Natural killer cell treated with Interleukin-12 subunit alpha and Interleukin-12 subunit beta and Interleukin-15 and Interleukin-18, amount 100 ng/mL, for 72 hours (primary cell): ENCODE measurements at places on chromosomes 1 and 21.

DNA sequence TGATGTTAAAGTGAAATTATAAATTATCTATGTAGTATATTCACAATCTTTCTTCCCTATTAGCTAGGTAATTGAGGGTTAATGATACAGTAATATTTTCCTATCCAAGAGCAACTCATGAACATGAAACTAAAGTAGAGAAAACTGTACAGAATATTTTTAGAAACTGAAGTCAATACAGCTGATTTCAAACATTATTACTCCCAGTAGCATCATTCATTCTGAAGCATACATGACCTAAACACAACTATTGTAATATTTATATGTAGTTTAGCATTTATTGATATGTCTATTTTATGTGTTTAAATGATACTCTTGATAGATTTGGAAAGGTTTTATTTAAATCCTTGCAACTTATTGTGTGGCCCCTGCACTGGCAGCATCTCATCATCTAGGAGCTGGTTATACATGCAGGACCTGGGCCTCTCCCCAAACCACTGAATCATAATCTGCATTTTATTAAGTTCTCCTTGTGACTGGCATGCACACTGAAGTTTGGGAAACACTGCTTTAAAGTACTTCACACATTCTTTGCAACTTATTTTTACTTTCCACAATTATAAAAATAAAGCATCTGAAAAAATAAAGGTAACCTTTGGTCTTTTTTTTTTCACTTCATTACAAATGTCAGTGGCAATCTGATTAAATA is 199.9 kb downstream of the LRRC40 start:
- no peak for DNase-seq

- no peak for DNase-seq
Measured at GRCh38 chr1:77688939-77689338, 6.5 kb upstream of the ZZZ3 start.

DNA sequence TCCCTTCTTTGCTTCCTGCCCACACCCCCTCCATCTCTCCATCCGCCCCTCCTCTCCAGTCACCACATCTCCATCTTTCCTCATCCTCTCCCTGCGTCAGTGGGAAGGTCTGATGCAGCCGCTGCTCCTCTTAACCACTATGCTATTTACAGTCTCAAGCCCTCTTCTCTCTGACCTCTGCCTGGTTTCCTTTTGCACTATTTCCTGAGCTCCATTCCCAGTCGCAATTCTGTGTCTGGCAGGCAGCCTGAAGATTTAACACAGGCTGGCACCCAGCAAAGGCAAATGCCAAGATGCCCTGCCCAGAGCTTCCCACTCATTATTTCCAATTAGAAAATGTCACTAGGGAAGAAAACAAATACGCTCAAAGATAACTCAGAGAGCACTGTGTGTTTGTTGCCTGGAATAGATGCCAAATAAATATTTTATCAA is 89.6 kb upstream of the LPGAT1 start:
- no peak for DNase-seq

GRCh38 chr1:225812488-225813213 is 2.7 kb downstream of the EPHX1 start:
- DNase-seq, result no peak

- no peak for DNase-seq
Measured at GRCh38 chr1:244010191-244010590, 40.9 kb upstream of the ZBTB18 start.

DNA sequence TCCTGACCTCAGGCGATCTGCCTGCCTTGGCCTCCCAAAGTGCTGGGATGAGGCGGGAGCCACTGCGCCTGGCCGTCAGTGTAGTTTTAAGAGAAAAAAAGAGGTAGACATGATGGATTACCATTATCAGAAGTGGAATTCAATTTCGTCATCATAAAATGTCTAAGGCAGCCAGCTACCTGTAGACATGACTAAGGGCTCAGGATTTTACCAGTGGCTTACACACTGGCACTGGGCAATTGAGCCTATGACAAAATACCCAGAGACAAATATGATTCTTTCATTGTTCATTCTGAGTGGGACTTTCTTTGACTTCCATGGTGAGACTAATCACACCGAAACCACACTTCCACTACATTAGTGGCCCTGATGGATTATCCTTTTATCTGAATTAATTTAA is 181.5 kb downstream of the GABPA start:
- DNase-seq, result no peak

GRCh38 chr1:20616847-20617487 is 16.3 kb upstream of the PINK1 start:
- DNase-seq, result no peak

GRCh38 chr1:30183895-30184294 is 539.5 kb downstream of the MATN1 start:
- DNase-seq, result no peak

- DNase-seq, result no peak
Measured at GRCh38 chr1:156260896-156261295, 13.0 kb upstream of the PAQR6 start.

DNA sequence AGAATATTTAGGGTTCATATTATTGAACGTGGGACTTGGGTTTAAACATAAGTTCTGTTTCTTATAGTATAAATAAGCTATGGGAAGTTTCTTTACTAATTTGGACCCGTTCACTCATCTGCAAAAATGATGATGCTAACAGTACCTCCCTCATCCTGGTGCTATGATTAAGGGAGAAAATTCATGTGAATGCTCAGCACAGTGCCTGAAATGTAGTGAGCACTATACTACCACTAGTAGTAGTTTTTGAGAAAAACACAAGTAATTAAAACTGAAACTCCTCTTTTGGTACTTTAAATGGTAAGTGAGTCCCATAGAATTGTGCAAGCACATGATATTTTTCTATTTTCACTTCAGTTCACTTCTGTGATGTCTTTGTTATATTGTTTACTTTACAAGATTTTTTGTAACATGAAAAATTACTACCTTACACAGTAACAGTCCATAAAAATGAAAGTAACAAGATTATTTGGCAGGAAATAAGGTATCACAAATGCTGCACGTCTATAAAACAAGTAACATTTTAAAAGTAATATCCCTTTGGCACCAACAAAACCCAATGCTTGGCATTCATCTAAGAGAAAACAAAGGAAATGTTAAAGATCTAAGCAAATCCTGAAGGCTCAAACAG is 11.3 kb upstream of the PTPRC start:
- no peak for DNase-seq

- no peak for DNase-seq
Measured at GRCh38 chr1:201221201-201221846, 30.7 kb downstream of the IGFN1 start.

DNA sequence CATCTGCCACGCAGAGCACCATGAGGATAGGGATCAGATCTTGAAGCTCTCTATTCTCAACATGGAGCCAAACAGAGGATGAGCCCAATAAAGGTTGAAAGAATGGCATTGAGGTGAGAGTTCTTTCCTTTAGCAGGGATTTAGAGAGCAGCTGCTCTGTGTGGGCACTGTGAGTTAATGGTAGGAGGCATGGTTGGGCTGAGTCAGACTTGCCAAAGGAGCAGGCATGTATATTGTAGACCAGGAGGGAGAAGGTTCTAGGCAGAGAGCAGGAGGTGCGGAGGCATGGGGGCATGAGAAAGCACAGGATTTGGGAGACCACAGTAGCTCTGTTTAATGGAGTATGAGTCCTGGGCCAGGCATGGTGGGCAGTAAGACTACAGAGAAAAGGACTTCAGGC is 32.0 kb downstream of the TMEM53 start:
- no peak for DNase-seq

GRCh38 chr1:205711105-205712048 is 31.1 kb upstream of the SLC45A3 start:
- DNase-seq, result no peak

DNA sequence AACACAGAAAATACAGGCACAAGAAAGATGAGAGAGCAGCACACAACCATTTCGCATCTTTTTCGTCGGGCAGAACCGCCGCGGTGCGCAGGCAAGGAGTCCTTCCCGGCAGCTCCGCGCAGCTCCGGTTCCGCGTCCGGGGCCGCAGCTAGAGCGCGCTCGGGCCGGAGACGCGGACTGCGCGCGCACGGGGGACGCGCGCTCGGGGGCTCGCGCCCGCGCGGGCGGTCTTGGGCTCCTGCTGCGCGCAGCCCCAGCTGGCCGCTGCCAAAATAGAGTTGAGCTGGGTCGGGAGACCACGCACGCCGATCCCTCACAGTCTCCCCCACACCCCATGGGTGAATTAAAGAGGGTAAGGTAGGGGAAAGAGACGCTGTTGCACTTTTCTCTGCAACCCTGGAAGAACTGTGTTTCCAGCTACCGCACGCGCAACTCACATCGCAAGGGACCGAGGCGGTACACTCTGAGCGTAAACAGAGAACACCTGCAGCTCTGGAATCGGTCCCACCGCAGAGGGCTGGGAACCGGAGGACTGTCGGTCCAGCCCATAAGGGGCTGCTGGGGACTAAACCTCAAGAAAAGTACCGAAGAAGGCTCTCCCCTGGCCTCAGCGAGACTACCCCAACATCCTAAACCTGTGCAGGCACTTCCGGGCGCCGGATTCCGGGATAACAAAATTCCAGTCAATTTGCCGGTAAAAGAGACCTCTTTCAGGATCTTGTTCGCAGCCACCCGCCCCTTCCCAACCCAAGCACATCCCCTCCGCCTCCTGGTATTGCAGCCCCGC is 1.7 kb downstream of the NR5A2 start:
- DNase-seq, result no peak

DNA sequence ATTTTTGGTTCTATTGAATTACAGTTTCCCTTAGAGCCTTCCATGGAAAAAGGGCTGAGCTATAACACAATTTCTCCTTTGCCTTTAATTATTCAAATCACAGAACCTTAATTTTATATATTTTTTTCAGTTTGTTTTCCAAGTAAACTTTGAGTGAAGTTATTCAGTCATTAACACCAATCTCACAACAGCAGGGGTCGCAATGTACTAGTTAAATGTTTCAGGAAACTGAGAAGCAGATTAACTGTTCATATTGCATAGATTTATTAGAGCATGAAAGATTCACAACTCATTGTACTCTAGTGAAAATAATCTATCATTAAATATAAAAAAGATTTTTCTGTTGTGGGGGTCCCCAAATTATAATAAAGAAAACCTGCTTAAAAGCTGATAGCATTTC is 64.1 kb downstream of the KIFAP3 start:
- DNase-seq, result no peak

GRCh38 chr1:10195570-10195969 is 14.8 kb upstream of the KIF1B start:
- DNase-seq, result no peak

DNA sequence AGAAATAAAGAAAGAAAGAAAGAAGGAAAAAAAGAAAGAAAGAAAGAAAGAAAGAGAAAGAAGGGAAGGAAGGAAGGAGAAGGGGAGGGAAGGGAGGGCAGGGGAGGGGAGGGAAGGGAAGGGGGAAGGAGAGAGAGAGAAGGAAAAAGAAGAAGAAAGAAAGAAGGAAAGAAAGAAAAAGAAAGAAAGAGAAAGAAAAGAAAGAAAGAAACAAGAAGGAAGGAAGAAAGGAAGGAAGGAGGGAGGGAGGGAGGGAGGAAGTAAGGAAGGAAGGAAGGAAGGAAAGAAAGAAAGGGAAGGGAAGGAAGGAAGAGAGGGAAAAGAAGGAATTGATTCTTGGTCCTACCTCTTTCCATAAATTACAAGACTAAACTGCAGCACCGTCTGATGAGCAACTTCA is 186.1 kb downstream of the URB2 start:
- no peak for DNase-seq

DNA sequence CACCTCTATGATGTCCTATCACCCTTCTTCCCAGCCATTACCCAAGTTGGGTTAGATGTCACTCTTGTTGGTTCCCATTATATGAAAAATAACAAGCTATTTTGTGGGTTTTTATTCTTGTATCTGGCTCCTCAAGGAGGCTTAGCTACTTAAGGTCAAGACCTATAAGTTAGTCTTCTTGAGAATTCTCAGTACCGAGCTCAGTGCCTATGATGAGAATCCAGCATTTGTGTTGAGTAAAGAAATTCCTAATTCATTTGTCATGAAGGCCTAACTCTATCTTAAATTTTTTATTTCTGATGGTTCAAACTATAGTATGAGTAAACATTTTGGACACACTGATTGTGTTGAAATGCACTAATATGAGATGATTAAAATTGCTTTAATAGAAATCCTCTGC is 15.9 kb downstream of the NUF2 start:
- no peak for DNase-seq

- no peak for DNase-seq
Measured at GRCh38 chr1:180815188-180815587, 97.5 kb upstream of the KIAA1614 start.

DNA sequence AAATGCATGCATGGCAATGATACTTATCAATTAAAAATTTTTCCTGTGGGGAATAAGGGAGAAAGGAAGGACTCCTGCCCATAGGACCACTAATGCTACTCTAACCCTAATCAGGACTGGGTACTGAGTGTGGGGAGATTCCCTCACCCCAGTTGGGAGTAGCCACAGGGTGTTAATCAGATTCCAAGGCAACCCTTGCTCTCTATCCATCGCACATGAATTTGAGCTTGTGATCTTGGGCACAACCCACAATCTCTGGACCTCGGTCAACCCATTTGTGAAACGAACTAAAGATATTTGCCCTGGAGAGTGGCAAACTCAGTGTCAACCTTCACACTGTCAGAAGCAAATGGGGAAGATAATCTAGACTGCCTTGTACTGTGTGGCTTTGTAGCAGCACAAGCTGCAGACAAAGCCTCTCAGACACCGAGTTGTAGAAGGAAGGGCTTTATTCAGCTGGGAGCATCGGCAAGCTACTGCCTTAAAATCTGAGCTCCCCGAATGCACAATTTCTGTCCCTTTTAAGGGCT is 69.5 kb downstream of the SERINC2 start:
- DNase-seq, result no peak

DNA sequence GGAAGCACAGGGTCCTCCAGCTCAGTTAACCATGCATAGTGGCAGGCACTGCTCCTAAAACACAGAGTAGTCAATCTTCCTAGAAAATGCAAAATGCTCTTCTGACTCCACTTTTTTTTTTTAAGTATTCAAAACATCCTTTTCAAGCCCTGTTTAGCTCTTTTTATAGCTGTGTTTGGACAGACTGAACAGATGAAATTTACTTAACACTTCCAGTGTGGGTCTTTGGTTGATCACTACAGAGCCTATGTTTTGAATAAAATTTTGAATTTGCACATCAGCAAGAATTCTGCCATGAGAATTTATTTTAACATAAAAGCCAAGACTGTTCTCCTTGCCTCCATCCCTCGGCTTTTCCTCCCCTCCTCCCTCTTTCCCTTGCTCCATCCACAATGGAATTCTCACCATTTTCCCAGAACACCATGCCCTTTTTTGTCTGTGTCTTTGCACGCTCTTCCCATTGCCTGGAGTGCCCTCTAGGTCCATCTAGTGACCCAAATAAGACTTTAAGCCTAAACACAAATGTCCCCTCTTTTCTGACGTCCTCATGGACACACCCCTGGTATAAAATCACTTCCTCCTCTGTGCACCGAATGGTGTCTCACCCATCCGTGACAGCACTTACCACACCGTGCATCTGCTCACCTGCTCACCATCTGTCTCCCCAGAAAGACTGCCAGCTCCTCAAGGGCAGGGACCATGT is 24.0 kb upstream of the CPT2 start:
- no peak for DNase-seq

GRCh38 chr1:67298762-67299161 is 8.9 kb upstream of the IL12RB2 start:
- DNase-seq, result no peak
